ENCODE measurements at places on chromosomes 12 and 14.
A peak's percentile ranks its signal among the peaks of the same experiment; 100 is the strongest.

GRCh38 chr12:84689638-84690037 lies 223.0 kb downstream of the SLC6A15 start:
- no peak for DNase-seq

- no peak for DNase-seq
These were observed 77.2 kb downstream of the BTG1 start for GRCh38 chr12:92068459-92068858.

- no peak for DNase-seq
These were observed 136.1 kb upstream of the WSCD2 start for GRCh38 chr12:107992870-107993451.

DNA sequence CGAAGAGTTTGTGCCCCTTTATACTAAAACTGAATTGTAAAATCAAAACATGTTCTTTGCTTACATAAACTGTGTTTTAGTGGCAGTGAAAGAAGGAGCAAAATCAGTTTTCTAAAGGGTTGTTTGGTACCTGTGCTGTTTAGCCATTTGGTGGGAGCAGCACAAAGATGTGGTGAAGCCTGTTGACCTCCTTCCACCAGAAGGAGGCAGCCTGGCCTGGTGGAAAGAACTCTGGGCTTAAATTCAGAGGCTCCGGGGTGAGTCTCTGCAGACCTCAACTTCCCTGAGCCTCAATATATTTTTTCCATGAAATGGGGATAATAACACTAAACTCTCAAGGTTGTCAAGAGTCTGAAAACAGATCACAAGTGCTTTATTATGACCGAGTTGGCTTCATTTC lies 502.5 kb downstream of the VRK1 start:
- DNase-seq: no peak

GRCh38 chr12:123132951-123133619 lies 17.8 kb downstream of the PITPNM2 start:
- DNase-seq: no peak

GRCh38 chr12:2268471-2269286 lies 215.9 kb downstream of the CACNA1C start:
- DNase-seq: no peak

DNA sequence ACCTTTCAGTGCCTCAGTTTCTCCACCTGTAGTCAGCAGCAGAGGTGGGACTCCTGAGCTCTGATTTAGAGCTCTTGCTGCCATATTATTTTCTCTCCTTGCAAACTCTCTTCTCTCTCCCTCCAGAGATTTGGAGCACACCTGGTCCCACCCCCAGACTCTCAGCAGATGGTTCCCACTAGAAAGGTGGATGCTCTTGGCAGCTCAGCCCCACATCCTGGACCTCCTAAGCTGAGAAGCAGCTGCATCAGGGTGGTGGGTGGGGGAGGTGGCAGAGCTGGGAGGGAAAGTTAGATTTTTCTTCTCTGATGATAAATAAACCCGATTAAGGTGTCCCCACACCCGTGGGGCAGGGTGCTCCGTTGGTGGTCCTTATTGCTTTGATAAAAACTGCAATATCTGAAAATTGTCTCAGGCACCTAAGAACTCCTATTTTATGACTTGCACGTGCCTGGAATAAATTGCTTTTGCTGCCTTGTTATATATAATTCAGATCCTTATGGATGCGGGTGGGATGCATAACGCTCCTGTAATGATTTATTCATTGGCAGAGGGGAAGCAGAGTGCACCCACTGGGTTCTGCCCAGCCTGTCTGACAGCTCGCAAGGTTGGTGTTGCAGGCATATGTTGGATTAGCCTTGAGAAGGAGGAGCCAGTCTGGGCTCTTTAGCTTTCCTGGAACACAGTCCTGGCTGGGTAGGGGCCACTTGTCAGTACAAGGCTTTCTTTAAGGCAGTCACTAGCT lies 214.2 kb downstream of the SUDS3 start:
- no peak for DNase-seq

DNA sequence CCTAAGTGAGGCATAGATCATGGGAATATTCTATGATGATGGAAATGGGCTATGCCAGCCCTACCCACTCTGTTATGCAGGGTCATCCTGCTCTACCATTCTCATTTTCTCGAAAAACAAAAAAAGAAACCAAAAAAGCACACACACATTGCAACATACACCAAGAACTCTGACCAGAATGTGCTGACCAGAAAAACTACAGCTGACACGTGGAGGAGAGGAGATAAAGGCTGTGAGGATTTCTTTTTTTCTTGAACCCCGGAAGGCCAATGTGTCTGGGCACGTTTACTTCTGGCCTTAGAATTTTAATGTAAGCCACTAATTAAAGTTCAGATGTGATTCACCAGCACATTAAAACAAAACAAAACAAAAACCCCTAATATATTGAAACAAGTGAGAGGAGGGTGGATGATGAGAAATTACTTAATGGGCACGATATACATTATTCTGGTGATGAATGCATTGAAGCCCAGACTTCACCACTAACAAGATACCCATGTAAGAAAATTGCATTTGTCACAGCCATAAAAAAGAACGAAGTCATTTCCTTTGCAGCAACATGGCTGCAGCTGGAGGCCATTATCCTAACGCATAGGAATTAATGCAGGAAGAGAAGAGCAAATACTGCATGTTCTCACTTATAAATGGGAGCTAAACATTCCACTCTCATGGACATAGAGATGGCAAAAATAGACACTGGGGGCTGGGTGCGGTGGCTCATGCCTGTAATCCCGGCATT lies 66.3 kb upstream of the PLEKHG3 start:
- no peak for DNase-seq

- no peak for DNase-seq
These were observed 160.1 kb downstream of the STXBP6 start for GRCh38 chr14:24889843-24890242.

DNA sequence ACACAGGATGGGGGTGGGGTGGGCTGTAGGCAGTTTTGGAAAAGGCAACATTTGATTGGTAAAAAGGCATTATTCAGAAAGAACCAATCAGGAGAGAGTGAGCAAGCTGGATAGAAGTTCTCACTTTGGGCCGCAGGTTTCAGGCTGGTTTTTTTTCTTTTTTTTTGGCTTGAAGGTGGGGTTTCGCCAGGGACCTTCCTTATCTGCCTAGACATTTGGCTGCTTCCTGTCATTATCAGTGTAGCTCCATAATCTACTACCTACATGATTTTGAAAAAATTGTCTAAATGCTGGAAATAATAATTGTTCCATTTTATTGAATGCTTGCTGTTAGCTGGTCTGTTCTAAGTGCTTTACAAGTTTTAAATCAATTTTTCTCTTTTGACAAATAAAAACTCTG lies 649.0 kb downstream of the TMTC2 start:
- DNase-seq: no peak

GRCh38 chr12:88580051-88580871 lies at the start of gene KITLG:
Gene KITLG (minus strand): TSS chr12:88580471. CDS start chr12:88580278, 193 bp downstream.
- peak; percentile 63 for DNase-seq

DNA sequence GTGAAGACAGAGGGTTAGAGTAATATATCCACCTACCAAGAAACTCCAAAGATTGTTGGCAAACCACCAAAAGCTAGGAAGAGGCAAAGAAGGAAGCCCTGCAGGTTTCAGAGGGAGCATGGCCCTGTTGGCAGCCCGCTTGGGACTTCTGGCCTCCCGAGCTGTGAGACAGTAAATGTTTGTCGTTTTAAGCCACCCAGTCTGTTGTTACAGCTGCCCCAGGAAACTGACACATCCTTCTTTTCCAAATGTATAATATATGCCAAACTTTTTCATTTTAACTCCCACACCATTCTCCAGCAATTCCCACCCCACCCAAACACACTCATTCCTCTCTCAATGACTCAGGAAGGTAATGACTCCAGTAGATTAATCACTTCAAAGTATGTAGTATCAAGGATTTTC lies 74.0 kb downstream of the RPS29 start:
- DNase-seq: no peak

DNA sequence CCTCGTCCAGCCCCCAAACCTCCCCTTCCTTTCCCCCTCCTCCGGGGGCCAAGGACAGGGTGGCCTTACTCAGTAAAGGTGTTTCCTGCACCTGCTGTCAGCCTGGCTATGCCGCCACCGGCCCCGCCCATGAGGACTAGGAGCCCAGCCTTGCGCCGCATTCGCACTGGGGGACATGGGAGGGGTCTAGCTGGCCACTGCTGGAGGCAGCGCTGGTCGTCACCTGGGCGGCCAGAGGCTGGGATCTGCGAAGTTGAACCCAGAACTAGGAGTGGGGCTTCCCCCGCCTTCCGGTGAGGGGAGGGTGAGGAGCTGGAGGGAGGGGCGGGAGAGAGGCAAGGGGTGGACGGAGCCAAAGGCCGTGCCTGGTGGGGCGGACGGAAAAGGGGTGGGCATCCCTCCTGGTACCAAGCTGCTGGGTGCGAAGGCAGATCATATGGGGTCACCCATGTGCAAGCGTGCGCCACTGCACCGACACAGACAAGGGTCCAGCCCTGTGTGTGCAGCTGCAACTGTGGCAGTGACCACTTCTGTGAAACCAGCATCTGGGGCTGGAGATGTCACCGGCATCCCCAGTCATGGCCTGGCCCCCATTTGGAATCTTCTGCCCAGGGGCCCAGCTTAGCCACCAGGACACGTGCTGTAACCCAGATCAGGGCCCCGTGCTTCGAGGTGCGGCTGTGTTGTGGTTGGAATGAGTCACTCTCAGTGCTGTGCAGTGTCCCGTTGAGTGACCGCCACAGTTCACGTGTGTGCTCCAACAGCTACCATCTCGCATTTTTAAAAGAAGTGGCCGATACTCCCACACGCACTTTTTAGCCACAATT lies 8.5 kb downstream of the AMN start:
- no peak for DNase-seq

GRCh38 chr12:90299121-90299520 lies 590.5 kb upstream of the ATP2B1 start:
- DNase-seq: no peak

DNA sequence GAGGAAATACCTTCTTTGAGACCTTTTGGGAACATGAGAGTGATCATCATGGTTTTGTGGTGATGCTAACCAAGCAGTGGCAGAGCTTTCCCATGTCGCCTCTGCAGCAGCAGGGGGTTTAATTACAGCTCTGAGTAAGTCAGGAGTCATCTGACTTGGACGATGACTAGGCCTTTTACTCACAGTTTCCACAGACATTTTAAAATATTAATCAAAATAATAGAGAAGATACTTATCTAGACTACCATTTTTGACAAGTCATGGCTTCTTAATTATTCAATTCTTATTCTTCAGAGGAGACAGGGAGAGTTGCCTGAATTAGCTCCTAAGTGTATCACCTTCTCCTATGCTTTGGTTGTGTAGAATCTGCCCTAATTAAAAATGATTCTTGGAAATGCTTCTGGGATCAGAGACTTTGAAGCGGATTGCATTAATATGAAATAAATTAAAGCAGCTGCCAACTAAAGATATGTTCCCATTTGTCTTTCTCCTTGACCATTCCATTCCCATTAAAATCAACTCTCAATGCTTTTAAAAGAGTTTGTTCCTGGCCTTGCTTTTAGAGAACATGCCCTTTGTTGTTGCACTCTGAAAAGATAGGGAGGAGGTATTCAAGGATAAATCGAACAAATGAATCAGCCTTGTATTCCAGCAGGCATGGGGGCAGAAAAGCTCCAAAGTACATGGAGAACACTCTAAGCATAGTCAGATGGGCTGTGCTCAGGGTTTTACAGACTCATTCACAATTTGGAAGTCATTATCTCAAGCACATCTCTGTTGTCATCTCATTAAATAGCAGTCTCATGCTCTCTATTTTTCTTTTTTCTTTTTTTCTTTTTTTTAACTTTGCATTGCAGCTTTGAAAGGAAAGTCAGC lies 7.7 kb upstream of the IFNG-AS1 start:
- no peak for DNase-seq

GRCh38 chr14:101151927-101152305 lies 248.4 kb upstream of the RTL1 start:
- no peak for DNase-seq

DNA sequence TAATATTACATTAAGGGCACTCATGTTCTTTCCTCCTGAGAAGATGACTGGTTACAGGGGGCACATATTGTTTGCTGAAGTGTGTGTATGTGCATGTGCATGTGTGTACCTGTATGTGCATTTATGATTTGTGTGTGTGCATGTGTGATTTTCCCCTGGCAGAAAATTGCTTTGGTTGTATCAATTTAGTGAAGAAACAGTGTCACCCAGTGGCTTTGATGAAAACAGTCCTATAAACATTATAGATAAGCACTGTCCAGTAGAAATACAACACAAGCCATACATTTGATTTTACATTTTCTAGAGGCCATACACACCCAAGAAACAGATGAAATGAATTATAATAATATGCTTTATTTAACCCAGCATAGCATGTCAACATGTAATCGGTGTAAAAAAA lies 8.6 kb downstream of the PDE3A start:
- no peak for DNase-seq

DNA sequence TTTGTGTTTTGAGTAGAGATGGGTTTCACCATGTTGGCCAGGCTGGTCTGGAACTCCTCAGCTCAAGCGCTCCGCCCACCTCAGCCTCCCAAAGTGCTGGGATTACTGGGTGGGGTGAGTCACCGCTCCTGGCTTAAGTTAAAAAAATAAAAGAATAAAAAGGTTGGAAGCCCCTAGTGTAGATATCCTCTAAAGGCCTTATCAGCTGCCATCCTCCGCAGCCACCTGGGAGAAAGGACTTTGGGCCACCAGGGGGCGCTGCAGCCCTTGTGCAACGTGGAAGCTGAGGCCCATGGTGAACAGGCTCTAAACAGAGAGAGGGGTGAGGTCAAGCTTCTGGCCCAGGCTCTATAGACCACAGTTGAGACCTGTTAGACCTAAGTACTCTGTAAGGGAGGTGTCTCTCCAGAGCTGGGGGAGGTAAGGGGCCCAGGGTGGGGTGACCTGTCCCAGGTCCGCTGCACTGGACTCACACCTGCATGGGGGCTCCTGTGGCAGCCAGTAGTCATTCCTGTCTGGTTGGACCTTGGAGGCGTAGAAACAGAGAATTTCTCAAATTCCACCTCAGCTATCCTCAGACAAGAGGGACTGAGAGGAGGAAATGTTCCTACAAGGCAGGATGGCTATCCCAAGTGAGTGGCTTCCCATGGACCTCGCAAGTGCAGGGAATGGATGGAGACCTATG lies 14.0 kb upstream of the RACGAP1 start:
- DNase-seq: peak; percentile 26

DNA sequence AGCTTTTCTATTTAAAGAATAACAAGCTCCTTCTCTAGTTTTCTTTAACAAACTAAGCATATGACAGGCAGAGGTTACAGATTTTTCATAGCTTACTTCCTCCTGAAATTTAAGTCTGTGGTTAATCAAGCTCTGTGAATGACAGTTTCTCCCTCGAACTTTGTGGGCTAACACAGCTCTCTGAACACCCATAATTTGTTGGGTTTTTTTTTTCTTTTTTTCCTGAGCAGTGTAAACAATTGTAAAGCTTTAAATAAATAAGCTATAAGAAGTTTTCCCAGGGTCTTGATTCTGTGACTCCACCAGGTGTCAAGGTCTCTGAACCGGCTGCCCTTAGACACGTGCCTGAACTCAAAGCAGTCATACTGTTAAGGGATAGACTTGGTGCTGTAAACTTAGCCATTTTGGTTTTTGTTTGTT lies 128.1 kb upstream of the AMIGO2 start:
- no peak for DNase-seq

DNA sequence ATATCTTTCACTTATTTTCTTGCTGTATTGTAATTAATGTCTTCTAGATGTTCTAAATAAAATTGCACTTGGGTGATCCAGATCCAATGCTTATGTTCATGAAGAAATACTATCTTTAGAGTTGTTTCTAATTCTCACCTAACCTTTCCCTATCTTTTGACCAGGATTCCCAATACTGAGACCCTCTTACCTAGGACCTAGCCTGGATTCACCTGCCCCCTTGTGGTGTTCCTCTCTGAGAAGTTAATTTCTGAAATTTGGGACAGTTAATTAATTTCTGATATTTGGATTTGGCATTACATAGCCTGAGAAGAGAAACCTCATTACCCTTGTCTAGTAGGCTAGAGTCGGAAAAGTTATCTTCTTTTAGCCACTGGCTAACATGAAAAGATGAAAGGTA lies 29.5 kb downstream of the FOXA1 start:
- DNase-seq: no peak

Measured in substantia nigra (tissue), 51 donors.